Foreskin keratinocyte (primary cell): ENCODE measurements at places on chromosomes 4 and X.

DNA sequence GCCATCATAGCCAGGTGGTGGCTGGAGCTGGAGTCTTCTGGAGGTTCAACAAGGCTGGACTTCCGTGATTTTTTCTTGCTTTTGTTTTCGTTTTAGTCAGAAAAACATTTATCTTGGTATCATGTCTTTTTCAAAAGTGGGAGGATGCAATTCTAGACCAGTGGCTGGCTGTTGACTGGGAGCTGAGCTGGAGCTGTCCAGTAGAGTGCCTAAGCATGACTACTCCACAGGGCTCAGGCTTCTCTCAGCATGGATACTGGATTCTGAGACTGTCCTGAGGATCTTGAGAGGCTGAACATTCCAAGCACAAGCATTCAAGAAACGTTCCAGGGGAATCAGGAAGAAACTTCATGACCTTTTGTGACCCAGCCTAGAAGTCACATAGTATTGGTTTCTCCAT is 598.1 kb downstream of the MID1IP1 start:
- DNase-seq: no peak

GRCh38 chr4:83851261-83852084 is 315.6 kb downstream of the GPAT3 start:
- peak; percentile 37 for DNase-seq

GRCh38 chr4:150888217-150888616 is 126.9 kb downstream of the LRBA start:
- no peak for DNase-seq

- DNase-seq: no peak
Observed at GRCh38 chrX:146863566-146863965, 49.0 kb upstream of the CXorf51A start.

GRCh38 chr4:87839592-87839946 is 6.8 kb downstream of the MEPE start:
- DNase-seq: no peak

DNA sequence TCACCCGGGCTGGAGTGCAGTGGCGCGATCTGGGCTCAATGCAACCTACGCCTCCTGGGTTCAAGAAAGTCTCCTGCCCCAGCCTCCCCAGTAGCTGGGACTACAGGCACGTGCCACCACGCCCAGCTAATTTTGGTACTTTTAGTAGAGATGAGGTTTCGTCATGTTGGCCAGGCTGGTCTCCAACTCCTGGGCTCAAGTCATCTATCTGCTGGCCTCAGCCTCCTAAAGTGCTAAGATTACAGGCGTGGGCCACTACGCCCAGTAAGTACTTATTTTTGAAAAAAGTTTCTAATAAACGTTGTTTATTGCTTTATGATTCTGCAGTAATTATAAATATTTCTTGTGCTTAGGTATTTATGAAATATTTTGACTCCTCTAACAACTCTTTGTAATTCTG is 4.3 kb upstream of the PCSK1N start:
- no peak for DNase-seq

- no peak for DNase-seq
Observed at GRCh38 chrX:45031830-45032378, 158.9 kb downstream of the KDM6A start.

DNA sequence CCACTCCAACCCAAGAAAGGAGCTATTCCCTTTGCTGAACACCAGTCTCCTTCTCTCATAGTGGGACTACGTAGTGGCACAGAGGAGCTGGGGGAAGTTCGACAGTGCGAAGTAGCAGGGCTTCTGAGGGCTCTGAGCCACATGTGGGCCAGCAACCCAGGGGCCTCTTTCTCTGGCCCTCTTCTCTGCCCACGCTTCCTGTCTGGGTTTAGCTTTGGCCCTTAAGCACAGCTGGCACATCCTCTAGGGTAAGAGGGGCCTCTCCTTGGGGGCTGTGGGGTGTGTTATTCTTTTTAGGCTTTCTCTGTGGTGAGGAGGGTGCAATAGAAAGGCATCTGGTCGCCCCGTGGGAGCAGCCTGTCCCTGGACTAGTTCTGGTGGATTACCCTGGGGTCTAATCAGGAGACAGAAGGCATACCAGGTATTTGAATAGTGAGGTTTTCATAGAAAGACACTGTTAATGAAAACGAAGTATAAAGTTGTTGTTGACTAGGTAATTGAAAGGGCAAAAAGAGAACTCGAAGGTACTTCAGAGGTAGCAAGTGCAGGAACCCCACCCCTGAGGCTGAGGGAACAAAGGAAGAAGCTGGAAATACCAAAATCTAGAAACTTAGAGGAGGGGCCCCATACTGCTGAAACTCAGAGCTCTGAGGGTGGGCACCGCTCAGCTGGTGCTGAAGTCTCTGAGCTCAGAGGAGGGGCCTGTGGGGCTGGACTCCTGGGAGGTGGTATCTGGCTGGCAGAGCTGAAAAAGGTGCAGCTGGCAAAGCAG is 151.9 kb upstream of the RPS6KA3 start:
- DNase-seq: no peak
